ENCODE measurements at places on chromosomes 7 and 10.

DNA sequence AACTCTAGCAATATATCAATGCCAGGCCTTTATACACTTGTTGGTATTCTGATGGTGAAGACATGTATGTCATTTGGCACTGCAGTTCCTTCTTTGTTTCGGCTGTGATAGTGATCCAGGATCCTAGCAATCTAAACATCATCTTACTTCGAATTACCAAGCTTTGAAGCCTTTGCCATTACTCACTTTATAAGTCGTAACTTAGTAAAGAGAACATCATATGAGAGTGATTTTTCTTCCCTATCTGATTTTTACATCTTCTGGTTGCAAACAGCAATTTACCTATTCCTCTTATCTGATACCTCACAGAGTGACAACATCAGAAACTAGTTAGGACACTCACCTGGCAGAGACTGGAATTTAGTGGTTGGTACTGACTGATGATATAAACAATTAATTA, 7.6 kb upstream of the BPGM start:
- no peak for DNase-seq

- DNase-seq, result no peak
These were observed 60.6 kb downstream of the CDHR3 start for GRCh38 chr7:106023369-106024322.

DNA sequence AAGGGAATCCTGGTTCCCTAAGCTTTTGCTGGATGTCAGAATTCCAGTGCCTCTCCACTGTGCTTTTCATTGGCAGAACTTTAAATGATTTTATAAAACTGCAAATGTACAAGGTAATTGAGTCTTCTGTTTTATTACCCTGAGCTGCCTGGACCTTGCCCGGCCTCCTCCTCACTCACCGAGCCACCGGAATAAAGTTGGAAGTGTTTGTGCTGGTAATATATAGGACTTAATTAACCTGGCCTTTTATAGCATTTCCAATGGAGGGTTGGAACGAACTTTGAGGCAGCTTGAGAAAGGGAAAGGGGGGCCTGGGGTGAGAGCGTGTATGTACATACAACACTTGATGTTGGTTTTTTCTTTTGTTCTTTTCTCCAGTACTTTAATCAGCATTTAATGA, 43.4 kb downstream of the ZNF503 start:
- no peak for DNase-seq

DNA sequence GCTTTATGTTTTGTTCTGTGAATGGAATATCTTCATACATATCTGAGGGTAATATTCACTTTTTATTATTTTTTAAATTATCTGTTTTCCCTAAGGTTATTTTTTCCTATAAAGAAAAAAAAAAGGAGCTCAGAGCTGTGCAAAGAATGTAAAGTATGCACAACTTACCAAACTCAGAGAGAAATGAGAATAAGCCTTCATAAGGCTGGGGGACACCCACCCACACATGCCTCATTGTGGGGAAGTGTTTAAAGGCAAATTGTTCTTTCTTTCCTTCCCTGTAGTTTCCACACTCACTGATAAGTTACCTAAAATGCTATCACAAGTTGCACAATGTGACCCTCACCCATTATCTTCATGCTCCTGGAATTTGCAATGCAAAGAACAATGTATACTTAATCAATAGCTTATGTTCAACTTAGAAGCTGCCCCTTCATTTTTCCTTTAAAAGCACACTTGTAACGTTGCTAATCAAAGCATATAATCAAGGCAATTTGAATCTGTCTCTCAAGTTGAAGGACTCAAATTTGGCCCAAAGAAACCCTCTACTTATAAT, 108.1 kb downstream of the GNAT3 start:
- no peak for DNase-seq

DNA sequence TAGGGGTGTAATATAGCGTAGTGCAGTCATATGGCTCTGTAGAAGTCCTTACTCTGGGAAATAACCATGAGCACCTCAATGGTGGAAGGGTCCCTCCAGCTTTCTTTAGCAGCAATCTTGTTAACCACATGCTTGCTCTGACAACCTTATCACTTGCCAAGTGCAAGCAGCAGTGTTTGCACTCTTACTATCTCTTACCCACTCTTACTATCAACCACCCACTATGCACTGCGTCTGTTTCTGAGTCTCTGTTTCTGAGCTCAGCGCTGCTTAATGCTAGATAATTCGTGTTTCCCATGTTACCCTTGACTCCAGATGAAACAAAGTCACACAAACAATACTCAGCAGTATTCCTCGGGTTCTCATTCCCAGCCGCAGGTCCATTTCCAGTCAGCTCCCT, 433.7 kb upstream of the PFKP start:
- no peak for DNase-seq

GRCh38 chr10:14396411-14397048, 65.8 kb upstream of the FRMD4A start:
- DNase-seq, result no peak

GRCh38 chr7:102412548-102412947, 16.4 kb downstream of the PRKRIP1 start:
- DNase-seq, result no peak

- DNase-seq, result no peak
These were observed 48.2 kb downstream of the COL26A1 start for GRCh38 chr7:101410743-101411507.
